ENCODE measurements at places on chromosomes 2 and 18. TPM values are rescaled to one million over a fixed set of nuclear protein-coding genes. Genes with fewer than 3 reads are reported as not detected.
A peak's percentile ranks its signal among the peaks of the same experiment; 100 is the strongest.

- no peak overlapping the region for H3K4me3 ChIP-seq
- no peak for DNase-seq
- no peaks in the 10 kb centered on the region for H3K36me3 ChIP-seq
- H3K27ac ChIP-seq: no peak overlapping the region
- peaks cover 8% of the 10 kb centered on the region for H3K4me1 ChIP-seq
Observed at GRCh38 chr18:25250474-25250851, 101.5 kb downstream of the ZNF521 start.

- H3K4me3 ChIP-seq: no peak overlapping the region
- peaks cover 3% of the 10 kb centered on the region for H3K27me3 ChIP-seq
- DNase-seq: no peak
- H3K36me3 ChIP-seq: peaks cover 8% of the 10 kb centered on the region
Observed at GRCh38 chr2:67997903-67998302, 64.9 kb downstream of the C1D start.

- no peak overlapping the region for H3K4me3 ChIP-seq
- no peaks in the 10 kb centered on the region for H3K36me3 ChIP-seq
- peaks cover 2% of the 10 kb centered on the region for H3K4me1 ChIP-seq
- DNase-seq: no peak
- no peaks in the 10 kb centered on the region for H3K27me3 ChIP-seq
Observed at GRCh38 chr2:201228271-201228911, 31.9 kb upstream of the CASP8 start.

- H3K27me3 ChIP-seq: no peaks in the 10 kb centered on the region
- peaks cover 3% of the 10 kb centered on the region for H3K36me3 ChIP-seq
- H3K4me3 ChIP-seq: no peak overlapping the region
- no peaks in the 10 kb centered on the region for H3K4me1 ChIP-seq
Observed at GRCh38 chr2:195984923-195985726, 83.5 kb downstream of the DNAH7 start.

- no peak overlapping the region for H3K27ac ChIP-seq
- H3K27me3 ChIP-seq: no peaks in the 10 kb centered on the region
- DNase-seq: no peak
- no peaks in the 10 kb centered on the region for H3K36me3 ChIP-seq
- peaks cover 36% of the 10 kb centered on the region for H3K4me1 ChIP-seq
- no peak overlapping the region for H3K4me3 ChIP-seq
Observed at GRCh38 chr2:60468382-60469085, 84.9 kb downstream of the BCL11A start.

GRCh38 chr2:187504312-187504921 is 49.8 kb downstream of the TFPI start:
- peaks cover 9% of the 10 kb centered on the region for H3K4me1 ChIP-seq
- no peak for DNase-seq
- no peak overlapping the region for H3K4me3 ChIP-seq
- H3K36me3 ChIP-seq: no peaks in the 10 kb centered on the region
- H3K27ac ChIP-seq: no peak overlapping the region

- no peaks in the 10 kb centered on the region for H3K36me3 ChIP-seq
- H3K4me1 ChIP-seq: peaks cover 4% of the 10 kb centered on the region
- H3K4me3 ChIP-seq: no peak overlapping the region
- DNase-seq: peak; percentile 18
- H3K27me3 ChIP-seq: peaks cover 3% of the 10 kb centered on the region
- H3K27ac ChIP-seq: no peak overlapping the region
Observed at GRCh38 chr2:238132463-238133450, 5.7 kb upstream of the KLHL30 start.

GRCh38 chr18:73458186-73458964 is 590.6 kb upstream of the NETO1 start:
- no peaks in the 10 kb centered on the region for H3K27me3 ChIP-seq
- no peak for DNase-seq
- no peaks in the 10 kb centered on the region for H3K4me1 ChIP-seq

- no peak for DNase-seq
- H3K27ac ChIP-seq: no peak overlapping the region
- no peaks in the 10 kb centered on the region for H3K36me3 ChIP-seq
- no peaks in the 10 kb centered on the region for H3K4me1 ChIP-seq
Observed at GRCh38 chr2:54166121-54166773, 50.8 kb downstream of the ACYP2 start.

DNA sequence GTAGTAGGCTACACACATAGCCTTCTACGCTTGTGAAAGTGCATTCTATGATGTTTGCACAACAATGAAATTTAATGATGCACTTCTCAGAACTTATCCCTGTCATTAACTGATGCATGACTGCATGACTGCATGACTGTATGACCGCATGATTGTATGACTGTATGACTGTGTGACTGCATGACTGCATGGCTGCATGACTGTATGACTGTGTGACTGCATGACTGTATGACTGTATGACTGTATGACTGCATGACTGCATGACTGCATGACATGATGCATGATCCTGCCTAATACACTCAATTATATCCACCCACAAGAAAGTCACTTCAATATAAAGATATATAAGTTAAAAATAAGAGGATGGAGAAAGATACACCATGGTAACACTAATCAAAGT is 365.4 kb upstream of the FSIP2 start:
- H3K27me3 ChIP-seq: no peaks in the 10 kb centered on the region
- no peak overlapping the region for H3K4me3 ChIP-seq
- no peaks in the 10 kb centered on the region for H3K4me1 ChIP-seq
- DNase-seq: no peak

DNA sequence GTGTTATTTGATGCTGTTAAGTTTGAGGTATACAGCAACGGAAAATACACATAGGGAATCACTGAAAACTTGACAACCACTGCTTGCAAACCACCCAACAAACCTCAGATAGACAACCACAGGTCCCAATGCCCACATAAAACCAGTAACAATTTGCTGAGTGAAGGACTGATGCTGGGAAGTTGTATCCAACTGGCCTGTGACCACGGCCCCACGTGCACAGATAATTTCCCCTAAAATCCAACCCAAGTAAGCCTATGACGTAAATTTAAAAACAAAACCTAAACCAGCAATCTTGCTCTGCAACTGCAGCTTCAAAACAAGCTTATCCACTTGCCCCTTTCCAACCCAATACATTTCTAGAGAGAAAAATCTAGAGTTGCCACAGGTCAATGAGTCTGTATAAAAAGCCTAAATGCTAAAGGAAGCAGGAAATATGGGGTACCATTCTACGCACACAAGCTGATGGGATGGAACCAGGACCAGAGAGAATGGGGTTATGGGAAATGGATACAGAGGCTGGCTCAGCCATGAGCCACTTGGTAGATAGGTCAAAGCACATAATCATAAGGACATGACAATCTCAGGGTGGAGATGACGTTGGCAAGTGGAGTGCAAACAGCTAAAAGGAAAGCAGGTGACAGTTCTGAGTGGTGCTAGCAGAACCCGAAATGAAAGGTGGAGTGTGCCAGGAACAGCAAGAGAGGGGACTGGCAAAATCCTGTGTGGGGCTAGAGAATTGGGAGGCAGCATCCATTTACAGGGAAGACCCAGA is 27.8 kb upstream of the CREB1 start:
- no peaks in the 10 kb centered on the region for H3K27me3 ChIP-seq
- no peak overlapping the region for H3K4me3 ChIP-seq
- no peaks in the 10 kb centered on the region for H3K36me3 ChIP-seq

DNA sequence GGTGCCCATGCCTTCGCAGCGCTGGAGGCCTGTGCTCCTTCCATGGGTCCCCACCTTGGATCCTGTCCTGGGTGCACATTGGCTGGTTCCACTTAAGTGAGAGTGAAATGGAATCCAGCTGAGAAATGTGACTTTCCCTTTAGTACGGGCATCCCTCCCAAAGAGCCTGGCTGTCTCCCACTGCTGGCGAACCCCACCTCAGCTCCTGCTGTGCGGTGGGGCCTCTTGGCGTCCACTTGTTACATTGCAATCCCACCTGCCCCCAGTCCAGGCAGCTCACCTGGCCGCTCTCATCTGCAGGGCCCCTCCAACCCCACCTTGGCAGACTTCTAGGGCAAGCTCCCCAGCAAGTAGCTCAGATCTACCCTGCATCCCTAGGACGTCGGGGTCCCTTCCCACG is 35.5 kb upstream of the GNAL start:
- H3K36me3 ChIP-seq: peaks cover 4% of the 10 kb centered on the region
- no peak overlapping the region for H3K4me3 ChIP-seq
- peaks cover 6% of the 10 kb centered on the region for H3K27me3 ChIP-seq
- H3K27ac ChIP-seq: no peak overlapping the region
- peaks cover 5% of the 10 kb centered on the region for H3K4me1 ChIP-seq

DNA sequence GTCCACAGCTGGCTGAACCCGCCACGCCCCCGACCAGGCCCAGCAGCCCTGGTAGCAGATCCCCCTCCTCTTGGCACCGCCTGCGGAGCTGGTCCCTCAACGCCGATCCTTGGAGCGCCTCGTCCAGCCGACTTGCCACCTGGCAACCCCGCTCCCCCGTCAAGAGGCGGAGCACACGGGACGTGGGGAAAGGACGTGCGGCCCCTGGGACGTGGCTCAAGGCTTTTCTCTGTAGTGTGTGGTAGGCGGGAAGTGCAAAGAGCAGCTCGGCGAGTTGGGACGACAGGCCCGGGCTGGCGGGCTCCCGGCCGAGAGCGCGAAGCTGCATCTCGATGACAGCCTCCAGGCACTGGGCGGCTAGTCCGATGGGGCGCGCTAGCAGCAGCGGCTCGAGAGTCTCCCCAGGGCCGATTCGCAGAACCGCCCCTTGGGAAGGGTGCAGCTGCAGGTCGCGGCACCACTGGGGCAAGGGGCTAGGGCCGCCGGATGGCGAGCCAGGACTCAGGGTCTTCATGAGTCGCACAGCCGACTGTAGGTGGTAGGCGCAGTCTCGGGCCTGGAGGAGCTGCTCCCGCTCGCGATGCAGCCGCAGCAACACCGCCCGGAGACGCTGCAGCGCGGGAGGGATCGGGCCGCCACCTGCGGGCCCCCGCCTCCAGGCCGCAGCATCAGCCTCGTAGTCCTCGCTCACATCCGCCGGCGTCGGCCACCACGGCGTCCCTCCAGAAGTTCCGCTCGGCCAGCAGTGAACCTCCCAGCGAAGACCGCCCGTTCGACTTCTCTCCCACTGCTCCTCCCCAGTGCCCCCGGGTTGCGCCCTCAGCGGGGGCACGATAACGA is 617 bp downstream of the CCDC142 start:
- peak overlapping the region; percentile 99 for H3K27ac ChIP-seq
- DNase-seq: peak; percentile 66
- no peaks in the 10 kb centered on the region for H3K4me1 ChIP-seq
- peaks cover 12% of the 10 kb centered on the region for H3K27me3 ChIP-seq

DNA sequence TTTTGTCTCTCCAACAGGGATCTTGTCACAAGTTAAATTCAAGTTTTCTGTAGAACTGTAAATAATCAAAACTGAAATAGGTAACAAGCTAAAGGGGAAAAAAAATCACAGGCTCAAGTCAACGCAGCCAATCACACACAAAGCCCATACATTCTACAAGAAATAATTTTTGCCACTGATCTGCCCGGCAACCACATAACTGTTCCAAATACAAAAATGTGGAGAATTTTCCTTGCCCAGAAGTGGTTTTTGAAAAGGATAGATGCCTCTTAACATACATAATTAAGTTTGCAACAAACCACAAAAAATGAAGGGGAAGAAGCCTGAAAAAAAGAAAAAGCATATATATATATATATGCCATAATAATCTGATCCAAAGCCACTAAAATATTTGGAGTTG is 60.3 kb downstream of the FARSB start:
- DNase-seq: no peak
- no peaks in the 10 kb centered on the region for H3K36me3 ChIP-seq
- no peaks in the 10 kb centered on the region for H3K27me3 ChIP-seq
- no peak overlapping the region for H3K4me3 ChIP-seq

GRCh38 chr2:30807249-30807648 is at the start of gene CAPN13:
Gene CAPN13, minus strand, starts transcription at chr2:30807446. Its CDS starts 20,121 bp downstream, at chr2:30787325.
- no peaks in the 10 kb centered on the region for H3K4me1 ChIP-seq
- no peak within 1 kb of the TSS for H3K27ac ChIP-seq
- no peak for DNase-seq
- no peaks in the 10 kb centered on the region for H3K27me3 ChIP-seq
- no peaks in the 10 kb centered on the region for H3K36me3 ChIP-seq

DNA sequence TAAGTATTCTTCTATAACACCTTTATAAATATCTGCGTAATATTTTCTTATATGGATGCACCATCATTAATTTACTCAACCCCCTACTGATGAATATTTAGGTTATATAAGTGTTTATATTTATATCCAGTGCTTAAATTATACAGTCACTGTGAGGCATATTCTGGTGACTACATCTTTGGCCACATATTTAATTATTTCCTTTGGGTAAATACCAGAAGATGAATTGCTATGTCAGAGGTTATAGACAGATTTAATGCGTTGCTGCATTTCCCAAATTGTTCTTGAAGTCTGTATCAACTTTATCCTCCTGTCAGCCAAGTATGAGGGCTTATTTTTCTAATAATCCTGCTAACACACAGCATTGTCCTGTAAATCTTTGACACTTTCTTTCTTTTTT is 18.7 kb downstream of the DYSF start:
- no peaks in the 10 kb centered on the region for H3K36me3 ChIP-seq
- H3K27me3 ChIP-seq: peaks cover 8% of the 10 kb centered on the region
- peaks cover 13% of the 10 kb centered on the region for H3K4me1 ChIP-seq

DNA sequence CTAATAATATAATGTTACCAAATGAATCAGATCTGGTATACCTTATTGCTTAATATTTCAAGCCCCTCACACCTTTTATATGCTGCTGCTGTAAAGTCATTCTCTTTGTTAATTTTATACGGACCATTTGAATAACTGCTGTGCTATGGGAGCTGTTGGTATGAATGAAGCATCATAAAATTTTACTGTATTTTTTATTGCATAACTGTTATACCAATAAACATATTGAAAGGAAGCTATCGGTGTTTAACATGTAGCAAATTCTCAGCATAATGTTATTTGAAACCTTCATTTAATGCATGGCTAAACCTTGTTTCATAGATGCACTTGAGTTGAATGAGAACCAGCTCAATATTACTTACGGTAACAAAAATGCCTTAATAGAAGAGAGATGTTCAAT is 1040.3 kb downstream of the SOCS6 start:
- no peak overlapping the region for H3K27ac ChIP-seq
- DNase-seq: no peak
- no peak overlapping the region for H3K4me3 ChIP-seq
- H3K27me3 ChIP-seq: no peaks in the 10 kb centered on the region

GRCh38 chr2:191404568-191404991 is 159.4 kb downstream of the MYO1B start:
- H3K36me3 ChIP-seq: peaks cover 8% of the 10 kb centered on the region
- no peak overlapping the region for H3K4me3 ChIP-seq
- H3K27me3 ChIP-seq: no peaks in the 10 kb centered on the region
- H3K4me1 ChIP-seq: no peaks in the 10 kb centered on the region

GRCh38 chr2:240420206-240421104 is 15.0 kb upstream of the GPC1 start:
- no peaks in the 10 kb centered on the region for H3K4me1 ChIP-seq
- H3K27me3 ChIP-seq: no peaks in the 10 kb centered on the region
- no peak overlapping the region for H3K4me3 ChIP-seq
- no peak overlapping the region for H3K27ac ChIP-seq
- peaks cover 12% of the 10 kb centered on the region for H3K36me3 ChIP-seq

The LCT gene
- total RNA-seq: not detected

The MYO1B gene
- total RNA-seq: 129 TPM

The CIB4 gene
- total RNA-seq: not detected

The B3GNT2 gene
- total RNA-seq: 5.7 TPM

The LRP1B gene
- 28.7 TPM for total RNA-seq

The DYNAP gene
- not detected for total RNA-seq

The SDC1 gene
- total RNA-seq: 0.93 TPM

The FOXD4L1 gene
- total RNA-seq: 0.44 TPM

Measured in glutamatergic neuron (in vitro differentiated cells).